ENCODE measurements at places on chromosomes 7 and 10. TPM values are rescaled to one million over a fixed set of nuclear protein-coding genes. Genes with fewer than 3 reads are reported as not detected.

The PIK3CG gene
- 6.1 TPM for total RNA-seq

The MYL10 gene
- not detected for total RNA-seq

The PRLHR gene
- not detected for total RNA-seq

The CHST15 gene
- total RNA-seq, result 5.9 TPM

The HTRA1 gene
- total RNA-seq, result 35.6 TPM

The IKZF1 gene
- total RNA-seq, result 10.9 TPM
